ENCODE measurements at places on chromosomes 5 and 9.

DNA sequence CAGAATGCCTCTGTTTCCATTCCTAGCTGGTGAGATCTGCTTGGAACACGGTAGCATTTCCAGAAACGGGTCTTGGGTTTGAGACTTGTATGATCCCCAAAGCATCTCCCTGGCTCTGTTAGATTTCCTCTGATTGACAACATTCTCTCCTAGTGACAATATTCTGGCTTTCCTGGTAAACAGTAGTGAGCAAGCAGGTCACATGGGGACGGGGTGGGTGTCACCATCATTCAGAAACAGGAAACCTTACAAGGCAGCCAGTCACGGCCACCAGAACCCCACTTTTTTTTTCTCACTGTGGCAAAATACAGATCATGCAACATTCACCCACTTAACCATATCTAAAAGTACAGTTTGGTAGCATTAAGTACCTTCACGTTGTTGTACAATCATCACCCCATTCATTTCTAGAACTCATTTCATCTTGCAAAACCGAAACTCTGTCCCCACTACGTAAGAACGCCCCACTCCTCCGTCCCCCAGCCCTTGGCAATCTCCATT, 90.1 kb upstream of the LMX1B start:
- no peak for DNase-seq

DNA sequence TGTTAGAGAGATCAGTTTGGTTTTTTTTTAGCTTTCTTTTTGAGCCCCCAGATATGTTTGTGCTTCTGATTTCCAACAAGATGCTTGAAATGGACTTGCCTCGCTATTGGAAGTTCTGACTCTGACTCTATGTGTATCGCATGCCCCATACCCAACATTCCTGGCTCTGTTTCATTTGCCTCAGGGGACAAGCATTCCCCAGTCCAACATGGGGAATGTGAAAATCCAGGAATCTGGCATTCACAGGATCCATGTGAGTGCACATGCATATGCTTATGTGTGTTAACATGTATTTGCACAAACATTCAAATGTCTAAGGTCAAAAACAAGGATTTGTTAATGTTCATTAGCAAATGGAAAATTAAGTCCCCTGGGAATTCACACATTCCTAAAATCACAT, 233.9 kb downstream of the TLR4 start:
- DNase-seq = peak; percentile 12

- no peak for DNase-seq
Observed at GRCh38 chr9:107732781-107733522, 243.4 kb upstream of the KLF4 start.

GRCh38 chr5:137994556-137994955, 38.3 kb downstream of the FAM13B start:
- no peak for DNase-seq

- no peak for DNase-seq
Observed at GRCh38 chr9:70285981-70286598, 27.3 kb downstream of the SMC5 start.

DNA sequence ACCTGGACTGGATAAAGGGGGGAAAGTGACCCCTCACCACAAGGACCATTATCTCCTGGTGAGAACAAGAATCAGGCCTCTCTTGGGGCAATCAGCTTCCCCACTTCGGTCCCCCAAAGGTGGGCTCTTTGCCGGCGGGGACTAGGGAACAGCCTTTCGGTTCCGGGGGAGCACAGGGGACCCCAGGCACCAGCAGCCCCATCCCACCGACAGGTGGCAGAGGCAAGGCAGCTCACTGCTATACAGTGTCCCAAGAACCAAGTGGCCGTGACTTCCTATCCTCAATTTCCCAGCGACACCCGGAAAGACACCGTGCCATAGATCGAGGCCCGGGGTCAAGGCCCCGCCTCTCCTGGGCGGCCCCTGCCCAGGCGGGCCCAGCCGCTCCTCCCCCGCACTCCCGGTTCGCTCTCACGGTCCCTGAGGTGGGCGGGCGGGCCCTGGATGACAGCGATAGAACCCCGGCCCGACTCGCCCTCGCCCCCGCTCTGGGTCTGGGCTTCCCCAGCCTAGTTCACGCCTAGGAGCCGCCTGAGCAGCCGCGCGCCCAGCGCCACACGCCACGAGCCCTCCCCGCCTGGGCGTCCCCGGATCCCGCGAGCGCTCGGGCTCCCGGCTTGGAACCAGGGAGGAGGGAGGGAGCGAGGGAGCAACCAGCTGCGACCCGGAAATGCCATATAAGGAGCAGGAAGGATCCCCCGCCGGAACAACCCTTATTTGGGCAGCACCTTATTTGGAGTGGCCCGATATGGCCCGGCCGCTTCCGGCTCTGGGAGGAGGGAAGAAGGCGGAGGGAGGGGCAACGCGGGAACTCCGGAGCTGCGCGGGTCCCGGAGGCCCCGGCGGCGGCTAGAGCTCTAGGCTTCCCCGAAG, 655 bp upstream of the EGR1 start:
- DNase-seq = peak; percentile 99

- DNase-seq = no peak
Observed at GRCh38 chr5:87245451-87245850, 22.2 kb upstream of the RASA1 start.

DNA sequence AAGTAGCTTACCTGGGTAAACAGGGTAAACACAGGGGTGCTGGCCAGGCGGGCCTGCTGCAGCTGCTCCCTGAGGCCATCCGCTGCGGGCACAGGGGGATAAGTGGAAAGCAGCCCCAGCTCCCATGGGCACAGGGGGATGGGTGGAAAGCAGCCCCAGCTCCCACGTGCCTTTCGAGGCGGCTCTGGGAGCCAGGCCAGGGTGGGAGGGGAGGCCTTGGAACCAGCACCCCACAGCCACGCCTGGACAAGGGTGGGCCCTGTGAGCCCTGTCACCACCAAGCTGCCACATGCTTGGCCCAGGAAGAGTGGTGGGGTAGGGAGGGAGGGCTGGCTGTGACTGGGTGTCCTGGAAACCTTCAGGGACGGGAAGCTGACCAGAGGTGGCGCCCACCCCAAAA, 7.8 kb upstream of the CARD9 start:
- DNase-seq = no peak

GRCh38 chr5:125037020-125037419, 290.6 kb upstream of the ZNF608 start:
- DNase-seq = no peak

GRCh38 chr5:160240350-160240749, 11.0 kb downstream of the FABP6 start:
- DNase-seq = no peak

DNA sequence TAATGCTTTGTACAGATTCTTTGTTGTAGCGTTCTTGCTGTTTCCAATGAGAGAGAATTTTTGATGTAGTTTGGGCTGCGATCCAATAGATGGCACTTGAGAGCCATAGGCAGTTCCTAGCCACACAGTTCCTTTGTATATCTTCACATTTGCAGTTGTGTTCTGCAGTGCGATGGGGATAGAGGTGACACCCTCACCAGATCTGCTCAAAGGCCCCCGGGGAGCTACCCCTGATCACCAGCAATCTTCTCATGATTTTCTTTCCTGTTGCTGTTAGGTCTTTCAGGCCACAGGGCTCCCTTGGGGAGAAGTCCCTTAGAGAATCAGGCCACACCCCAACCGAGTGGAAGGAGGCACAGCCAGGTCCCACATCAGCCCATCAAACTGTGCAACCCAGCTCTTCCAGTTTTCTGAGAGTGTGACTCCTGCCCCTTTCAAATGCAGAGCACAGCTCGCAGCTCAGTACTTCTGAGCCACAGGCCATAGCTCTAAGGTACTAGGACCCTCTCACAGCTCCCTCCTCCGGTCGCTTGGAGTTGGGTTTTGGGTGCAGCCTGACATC, 353.7 kb downstream of the SLCO4C1 start:
- DNase-seq = peak; percentile 14

GRCh38 chr5:39779831-39780230, 355.1 kb upstream of the DAB2 start:
- no peak for DNase-seq

DNA sequence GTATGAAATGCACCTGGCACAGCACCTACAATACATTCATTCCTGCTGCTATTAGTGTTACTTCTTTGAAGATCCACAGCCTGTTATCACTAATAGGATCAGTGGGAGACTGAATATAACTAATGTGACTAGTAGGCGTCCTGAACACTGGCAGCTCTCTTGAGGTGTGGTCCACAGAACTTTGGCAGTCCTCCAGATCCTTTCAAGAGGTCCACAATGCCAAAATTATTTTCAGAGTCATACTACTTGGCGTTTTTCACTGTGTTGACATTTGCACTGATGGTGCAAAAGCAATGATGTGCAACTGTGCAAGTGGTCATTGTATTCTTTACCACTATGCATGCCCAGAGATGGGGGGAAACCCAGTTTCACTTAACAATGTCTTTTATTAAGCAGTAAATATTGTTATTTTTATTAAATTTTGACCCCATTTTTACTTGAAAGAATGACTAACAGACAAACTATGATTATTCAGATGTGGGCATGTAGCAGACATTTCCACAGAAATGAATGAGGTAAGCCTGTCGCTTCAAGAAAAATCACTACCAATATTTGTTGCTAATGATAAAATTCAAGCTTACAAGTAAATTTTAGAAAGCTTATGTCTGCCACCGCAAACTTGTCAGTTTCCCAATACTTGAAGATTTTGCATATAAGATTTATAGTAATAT, 48.9 kb downstream of the ADRB2 start:
- DNase-seq = no peak

GRCh38 chr5:131382407-131383395, 118.8 kb downstream of the CDC42SE2 start:
- no peak for DNase-seq

DNA sequence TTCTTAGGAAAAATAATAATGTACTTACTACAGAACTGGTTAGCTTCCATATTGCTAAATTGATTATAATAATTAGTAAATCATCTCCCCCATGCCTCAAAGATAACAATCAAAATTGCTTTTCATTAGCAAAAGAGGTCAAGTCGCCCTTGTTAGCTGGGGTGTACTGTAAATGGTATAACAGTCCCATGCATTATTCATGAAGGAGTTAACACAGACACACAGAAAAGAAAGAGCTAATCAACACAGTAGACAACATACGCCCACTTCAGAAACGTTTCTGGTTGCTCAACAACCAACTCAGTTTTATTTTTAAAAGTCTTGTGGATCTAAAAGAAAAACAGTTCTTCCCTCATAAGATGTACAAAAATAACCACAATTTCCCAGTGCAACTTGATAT, 100.2 kb downstream of the MPDZ start:
- DNase-seq = no peak

GRCh38 chr5:82931110-82931509, 146.1 kb downstream of the TMEM167A start:
- DNase-seq = no peak

- DNase-seq = no peak
Observed at GRCh38 chr9:99221266-99221620, 499 bp downstream of the ALG2 start.

DNA sequence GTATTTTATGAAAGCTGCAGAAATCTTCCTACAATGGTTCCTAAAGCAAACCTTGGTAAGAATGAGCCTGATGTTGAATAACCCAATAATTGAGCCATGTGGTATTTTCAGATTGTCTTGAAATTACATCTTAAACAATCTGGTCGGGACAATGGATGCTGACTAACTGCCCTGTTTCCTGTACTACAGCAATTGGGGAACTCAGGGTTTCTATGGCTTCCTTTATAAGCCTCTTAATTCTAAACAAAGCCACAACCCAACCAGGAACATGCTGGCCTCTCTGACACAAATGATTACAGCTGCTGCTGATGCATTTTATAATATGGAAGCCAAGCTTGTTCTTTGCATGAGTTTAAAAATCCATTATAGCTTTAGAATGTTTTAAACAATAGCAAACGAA, 30.2 kb downstream of the PTPN3 start:
- no peak for DNase-seq

DNA sequence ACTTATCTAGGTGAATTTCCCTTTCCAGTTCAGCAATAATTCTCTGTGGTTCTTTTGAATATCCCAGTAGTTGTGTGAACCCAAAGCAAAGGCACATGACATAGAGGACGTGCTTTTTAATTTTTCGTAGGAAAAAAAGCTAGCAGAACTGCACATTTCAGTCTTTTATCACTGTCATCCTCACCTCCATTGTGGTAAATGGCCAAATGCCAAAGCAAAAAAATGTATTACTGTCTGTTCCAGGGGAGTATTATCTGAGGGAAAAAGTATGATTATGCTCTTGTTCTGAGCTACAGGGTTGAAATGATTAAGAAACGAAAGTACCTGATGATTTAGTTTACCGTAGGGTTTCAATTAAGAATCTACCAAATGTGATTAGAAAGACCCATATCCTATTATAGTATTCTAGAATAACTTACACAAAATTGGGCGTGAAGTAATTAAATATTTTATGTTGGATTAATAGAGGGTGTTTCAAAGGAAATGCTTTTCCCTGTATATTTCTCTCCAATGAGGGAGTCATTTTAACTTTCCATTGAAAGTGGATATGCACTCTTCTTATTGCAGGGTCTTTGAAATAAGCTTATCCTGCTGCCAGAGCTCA, 62.7 kb downstream of the CAVIN4 start:
- no peak for DNase-seq

DNA sequence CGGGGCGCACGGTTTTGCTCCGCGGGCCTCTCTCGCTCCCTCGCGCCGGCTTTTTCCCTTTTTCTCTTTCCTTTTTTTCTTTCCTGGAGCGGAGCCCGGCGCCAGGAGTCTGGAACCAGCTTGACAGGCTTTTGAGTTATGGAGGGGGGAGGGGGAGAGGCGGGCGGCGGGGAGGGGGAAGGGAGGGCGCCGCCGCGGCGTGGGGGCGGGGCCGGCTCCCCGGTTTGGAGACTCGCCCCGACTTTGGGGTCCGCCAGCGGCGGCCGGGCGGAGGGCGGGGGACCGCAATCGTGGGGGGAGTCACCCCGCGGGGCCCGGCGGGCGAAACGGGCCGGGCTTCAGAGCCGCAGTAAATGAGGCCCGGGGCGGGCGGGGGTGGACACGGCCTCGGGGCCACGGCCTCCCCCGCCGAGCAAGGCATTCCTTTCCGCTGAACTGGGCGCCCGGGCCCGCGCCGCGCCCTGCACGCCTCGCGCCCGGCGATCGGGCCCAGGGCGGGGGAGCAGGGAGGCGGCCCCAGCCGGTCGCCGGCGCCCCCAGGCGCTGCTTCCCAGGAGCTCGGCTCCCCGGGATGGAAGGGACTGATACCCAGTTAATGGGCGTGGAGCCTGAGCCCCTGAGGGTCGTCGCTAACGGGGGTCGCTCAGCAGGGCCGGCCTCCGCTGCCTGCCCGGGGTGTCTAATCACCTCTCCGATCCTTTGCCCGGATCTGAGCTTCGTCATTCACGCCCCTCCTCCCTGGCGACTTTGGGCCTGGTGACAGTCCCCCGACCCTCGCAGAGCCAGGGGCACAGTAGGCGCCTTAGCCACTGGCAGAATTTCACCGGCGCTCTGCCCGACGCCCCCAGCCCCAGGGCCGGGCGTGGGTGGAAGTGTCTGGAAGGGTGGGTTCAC, 138.1 kb downstream of the C9orf50 start:
- DNase-seq = peak; percentile 89

GRCh38 chr5:60538955-60539866, 160.8 kb downstream of the DEPDC1B start:
- DNase-seq = no peak

DNA sequence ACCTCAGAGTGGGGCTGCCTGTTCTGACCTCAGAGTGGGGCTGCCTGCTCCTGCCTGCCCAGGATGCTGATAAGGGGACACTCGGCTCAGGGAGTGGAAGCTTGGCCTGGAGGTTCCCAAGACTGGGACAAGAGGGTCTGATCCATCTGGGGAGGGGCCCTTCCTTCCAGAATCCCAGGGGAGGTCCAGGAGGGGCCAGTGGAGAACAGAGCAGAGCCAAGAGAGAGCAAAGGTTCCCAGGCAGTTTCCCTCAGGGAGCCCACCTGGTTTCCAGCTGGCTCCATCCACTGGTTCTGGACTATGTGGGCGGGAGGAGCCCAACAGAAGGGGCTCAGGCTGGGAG, 49.1 kb upstream of the RNU6ATAC start:
- no peak for DNase-seq
